HAP-1 (cell line): ENCODE measurements at places on chromosomes 2 and 18.

GRCh38 chr18:3044931-3045698, 32.2 kb upstream of the LPIN2 start:
- peak; percentile 46 for DNase-seq

- DNase-seq = no peak
Observed at GRCh38 chr2:175234153-175234552, 52.6 kb upstream of the ATP5MC3 start.

DNA sequence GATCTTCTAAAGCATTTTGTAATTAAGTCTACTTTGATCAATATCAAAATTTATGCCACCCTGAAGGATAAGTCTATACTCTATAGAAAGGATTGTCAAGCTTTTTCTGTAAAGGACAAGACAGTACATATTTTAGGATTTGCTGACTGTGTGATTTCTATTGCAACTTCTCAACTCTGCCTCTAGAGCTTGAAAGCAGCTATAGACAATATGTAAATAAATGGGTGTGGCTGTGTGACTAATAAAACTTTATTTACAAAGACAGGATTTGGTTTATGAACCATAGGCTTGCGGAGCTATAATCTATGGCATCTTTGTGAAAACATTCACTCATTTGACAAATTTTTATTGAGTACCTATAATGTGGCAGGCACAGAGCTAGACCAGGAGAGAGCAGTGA, 18.4 kb downstream of the UPP2 start:
- DNase-seq = no peak

- DNase-seq = no peak
Observed at GRCh38 chr2:11498543-11499034, 32.6 kb upstream of the E2F6 start.

DNA sequence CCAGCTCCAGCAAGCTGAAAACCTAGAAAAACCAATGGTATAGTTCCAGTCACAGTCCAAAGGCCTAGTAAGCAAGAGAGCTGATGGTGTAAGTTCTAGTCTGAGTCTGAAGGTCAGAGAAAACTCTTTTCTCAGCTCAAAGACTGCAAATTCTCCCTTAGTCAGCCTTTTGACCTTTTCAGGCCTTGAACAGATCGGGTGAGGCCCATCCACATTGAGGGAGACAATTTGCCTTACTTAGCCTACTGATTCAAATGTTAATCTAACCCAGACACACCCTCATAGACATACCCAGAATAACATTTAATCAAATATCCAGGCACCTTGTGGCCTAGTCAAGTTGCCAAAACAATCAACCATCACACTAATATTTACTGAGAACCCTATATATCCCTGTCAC, 110.8 kb upstream of the KCNJ3 start:
- no peak for DNase-seq

DNA sequence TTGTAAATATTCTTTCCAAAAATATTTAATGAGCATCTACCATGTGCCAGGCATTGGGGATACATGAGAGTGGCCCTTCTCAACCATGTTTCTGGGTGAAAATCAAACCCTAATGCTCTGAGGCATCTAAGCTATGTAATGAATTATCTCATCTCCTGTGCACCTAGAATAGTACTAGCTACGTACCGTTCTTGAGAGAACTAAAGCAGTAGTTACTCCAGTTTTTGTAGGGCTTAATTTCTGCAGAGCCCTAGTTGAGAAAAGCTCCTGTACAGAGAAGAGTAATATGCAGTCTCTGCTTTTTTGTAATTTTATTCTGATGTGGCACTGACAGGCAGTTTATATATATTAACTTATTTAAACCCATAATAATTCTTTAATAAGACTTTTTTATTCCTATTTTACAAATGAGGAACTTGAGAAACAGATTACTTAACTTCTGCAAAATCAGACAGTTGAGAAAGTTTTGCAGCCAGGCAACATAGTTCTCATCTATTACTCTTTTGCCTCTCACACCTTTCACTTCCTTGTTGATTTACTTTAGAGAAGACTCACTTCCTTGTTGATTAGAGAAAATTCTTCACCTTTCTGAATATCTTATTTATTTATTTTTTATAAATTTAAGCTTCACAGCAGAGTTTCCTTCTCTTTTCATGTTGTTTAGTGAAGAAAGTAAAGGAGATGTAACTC, 3.1 kb downstream of the SPOPL start:
- DNase-seq = no peak

- peak; percentile 67 for DNase-seq
Observed at GRCh38 chr18:31101183-31102024, 817 bp downstream of the DSC2 start.

- DNase-seq = peak; percentile 58
Observed at GRCh38 chr18:4125224-4125623, 329.9 kb downstream of the DLGAP1 start.

- peak; percentile 82 for DNase-seq
Observed at GRCh38 chr2:219459460-219460311, 25.0 kb downstream of the SPEG start.

DNA sequence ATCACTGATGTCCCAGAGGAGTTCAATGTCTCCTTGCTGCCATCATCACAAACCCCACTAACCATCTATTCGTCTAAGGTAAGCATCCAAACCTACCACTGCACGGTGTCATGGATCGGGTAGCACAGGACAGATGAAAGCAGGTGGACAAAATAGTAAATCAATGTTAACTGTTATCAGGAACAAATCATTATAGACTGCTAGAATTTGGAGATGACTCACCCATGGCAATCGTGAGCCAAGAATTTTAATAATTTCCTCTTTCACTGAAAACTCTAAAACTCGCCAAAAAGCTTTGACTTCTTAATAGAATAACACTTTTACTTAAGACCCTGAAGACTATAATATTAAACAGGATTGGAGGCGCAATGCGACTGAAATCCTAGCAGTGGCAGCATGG, 33.7 kb upstream of the BZW1 start:
- no peak for DNase-seq

DNA sequence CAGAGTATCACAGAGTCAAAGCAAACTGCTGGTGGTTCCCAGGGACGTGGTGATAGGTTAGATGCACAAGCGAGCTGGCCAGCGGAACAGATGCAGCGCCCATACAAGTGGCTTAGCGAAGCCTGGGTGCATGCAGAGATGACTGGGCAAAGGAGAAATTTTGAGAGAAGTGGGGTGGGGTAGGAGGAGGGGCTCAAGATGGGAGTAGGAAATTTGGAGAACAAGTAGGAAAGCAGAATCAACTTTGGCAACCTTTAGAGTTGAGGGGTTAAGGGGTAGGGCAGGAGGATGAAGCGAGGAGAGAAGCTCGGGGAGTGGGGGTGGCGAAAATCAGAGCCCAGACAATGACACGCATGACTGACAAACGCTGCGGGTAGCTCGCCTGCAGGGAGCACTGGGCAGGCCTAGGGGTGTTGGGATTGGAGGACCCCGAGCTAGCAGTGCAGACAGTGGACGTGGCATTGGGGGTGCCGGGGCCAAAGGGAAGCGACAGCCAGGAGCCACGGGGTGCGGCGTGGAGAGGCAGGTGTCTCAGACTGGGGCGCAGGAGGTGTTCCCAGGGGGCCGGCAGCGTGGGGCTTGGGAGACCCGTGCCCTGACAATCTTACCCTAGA, 431 bp downstream of the FAM98A start:
- peak; percentile 65 for DNase-seq

- DNase-seq = no peak
Observed at GRCh38 chr18:22031611-22032010, 137.8 kb upstream of the GATA6 start.

GRCh38 chr2:109247340-109247739, 118.3 kb downstream of the SH3RF3 start:
- DNase-seq = no peak

DNA sequence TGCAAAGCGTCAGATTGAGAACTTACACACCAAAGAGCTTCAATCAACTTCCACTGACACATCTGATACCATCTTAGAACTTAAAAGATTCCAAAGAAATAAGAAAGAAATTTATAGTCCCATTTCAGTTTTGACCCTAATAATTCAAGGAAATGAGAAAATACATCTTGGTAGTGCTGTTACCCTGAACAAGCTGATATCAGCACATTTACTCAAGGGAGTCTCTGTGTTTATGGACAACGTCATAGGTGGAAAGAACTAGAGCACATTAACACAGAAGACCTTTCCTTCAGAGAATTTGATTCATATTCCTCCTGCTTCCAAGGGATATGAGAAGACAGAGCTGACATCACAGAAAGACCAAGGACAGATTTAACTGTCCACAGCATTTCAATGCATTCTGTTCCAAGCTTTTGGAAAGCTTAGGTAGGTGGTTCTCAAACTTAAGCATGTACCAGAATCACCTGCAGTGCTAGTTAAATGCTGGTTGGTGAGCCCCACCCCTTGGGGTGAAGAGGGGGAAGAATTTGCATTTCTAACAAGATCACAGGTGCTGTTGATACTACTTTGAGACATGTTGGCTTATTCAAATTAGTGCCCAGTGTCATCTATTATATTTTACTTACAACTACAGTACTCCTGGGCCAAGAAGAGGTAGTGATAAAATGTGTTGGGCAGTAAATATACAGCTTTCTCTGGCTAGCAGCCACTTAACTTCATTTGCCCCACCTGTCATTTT, 59.8 kb downstream of the LDAH start:
- no peak for DNase-seq
